ENCODE measurements at places on chromosomes 5 and 9.

- no peak for DNase-seq
Observed at GRCh38 chr5:172439785-172440477, 14.4 kb downstream of the SH3PXD2B start.

GRCh38 chr5:96788112-96788749 lies 19.5 kb downstream of the ERAP1 start:
- DNase-seq = peak; percentile 9

- no peak for DNase-seq
Observed at GRCh38 chr5:149273237-149273636, 1.6 kb downstream of the AFAP1L1 start.

DNA sequence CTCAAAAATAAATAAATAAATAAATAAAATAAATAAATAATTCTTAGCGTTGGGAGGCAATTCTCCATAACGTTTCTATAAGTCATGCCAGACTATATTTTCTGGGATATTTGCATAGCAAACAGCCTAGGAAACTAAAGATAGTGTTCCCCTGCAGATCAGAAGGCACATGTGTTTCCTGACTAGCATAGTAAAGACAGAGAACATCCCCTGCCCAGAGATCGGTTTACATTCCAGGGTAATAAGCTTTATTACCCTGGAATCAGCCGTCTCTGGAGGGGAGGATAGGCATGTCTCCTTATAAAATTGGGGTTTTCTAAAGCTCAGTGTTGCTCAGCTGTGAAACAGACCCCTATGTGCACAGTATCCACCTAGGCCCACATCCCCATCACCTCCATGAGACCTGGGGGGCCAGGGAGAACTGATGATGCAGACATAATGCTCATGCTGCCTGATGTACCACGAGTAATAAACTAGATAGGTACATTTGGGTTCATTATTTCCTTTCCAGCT lies 36.9 kb upstream of the IFNK start:
- no peak for DNase-seq

DNA sequence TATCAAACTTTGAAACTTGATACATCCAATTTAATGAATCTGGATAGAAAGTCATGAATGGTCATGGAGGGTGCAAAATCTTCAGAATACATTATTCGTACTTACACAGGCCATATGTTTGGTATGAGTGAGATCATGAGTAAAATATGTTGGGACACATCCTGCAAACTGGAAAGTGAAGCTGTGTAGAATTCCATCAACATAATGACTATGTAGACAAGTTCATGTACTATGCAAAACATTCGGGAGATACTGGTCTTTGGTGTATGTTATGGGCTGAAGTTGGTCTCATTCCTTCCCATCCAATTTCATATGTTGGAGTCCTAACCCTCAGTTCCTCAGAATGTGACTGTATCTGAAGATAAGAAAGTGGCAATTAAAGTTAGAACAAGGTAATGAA lies 18.1 kb upstream of the CTNND2 start:
- no peak for DNase-seq

GRCh38 chr5:30347858-30348257 lies 845.6 kb upstream of the CDH6 start:
- no peak for DNase-seq

GRCh38 chr9:21443849-21444625 lies 3.8 kb downstream of the IFNA1 start:
- DNase-seq = no peak

- DNase-seq = no peak
Observed at GRCh38 chr5:96637196-96637595, 25.0 kb upstream of the CAST start.

DNA sequence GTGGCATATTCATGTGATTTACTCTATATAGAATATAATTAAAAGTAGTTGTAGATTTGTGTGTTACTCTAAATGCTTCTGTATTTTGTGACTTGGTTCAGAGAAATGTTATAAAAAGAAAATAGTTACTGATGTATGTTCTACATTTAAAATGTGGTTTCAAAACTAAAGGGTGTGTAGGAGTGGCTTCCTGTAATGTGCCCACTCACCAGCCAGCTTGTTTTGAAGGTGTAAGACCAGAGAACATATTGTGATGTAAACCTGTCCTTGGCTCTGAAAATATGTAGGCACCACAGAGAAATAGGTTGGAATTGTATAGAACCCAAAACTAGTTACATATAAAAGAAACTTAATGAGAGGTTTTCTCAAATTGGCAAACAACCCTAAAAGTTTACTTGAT lies 51.2 kb upstream of the ARRDC3 start:
- DNase-seq = no peak

DNA sequence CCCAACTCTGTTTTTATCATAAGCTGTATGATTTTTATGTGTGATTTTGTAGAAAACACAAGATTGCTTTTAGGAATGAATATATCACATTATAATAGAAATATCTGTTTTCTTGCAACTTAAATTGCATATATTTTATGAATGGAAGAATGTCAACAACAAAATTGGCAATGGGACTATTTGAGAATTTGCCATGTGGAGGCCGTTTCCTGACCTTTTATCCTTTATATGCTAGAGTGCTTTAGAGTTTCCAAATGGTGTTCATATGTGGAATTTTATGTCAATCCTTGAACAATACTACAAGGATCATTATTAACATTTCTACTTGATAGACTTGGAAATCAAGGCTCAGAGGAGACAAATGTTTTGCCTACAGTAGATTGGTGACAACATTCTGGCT lies 34.2 kb downstream of the ITGA1 start:
- no peak for DNase-seq

GRCh38 chr5:91006713-91007112 lies 376.4 kb downstream of the ARRDC3 start:
- DNase-seq = no peak

DNA sequence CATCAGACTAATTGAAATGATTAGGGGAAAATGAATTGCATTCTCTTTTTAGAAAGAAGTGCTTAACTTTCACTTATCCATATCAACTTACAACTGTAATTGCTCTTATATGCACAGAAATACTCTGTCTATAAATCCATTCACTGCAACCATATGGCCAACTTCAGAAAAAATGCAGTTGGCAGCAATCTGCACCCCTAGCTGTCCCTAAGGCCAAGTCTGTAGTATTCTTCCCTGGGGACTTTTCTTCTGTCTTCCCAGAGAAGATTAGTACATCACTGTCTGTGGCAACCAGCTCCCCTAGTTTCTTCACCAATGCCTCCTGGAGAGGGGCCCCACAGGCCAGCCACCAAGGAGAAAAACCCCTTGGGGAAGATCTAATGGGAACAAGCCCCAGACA lies 45.4 kb downstream of the ABCA1 start:
- DNase-seq = no peak

DNA sequence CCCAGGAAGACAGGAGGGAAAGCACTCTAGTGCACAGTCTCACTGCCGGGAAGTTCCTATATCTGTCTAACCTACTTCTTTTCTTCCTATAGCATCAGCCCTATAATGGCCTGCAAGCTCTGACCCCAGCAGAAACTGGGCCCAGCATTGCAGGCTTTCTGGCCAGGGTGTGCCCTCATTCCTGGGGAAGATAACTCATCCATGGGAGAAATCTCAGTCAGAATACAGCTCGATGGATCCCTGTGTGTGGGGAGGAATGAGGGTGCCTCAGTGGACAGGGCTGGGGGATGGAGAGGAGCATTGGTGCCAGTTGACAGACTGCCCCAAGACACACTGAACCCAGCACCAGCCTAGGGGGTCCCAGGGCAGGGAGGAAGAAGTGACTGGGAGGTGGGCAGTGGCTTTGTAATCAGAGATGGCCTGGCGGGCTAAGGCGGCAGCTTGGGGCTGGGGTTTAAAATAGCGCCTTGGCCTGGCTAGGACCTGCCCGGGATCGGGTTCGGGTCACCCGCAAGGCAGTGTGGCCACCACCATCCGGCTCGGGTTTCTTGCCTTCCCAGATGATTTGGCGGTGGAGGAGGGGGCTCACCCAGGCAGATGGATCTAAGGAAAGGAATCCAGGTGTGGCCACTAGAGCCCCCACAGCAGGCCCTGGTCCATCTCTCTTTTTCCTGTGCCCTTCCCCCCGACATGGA lies 7.6 kb upstream of the CXXC5 start:
- DNase-seq = no peak

DNA sequence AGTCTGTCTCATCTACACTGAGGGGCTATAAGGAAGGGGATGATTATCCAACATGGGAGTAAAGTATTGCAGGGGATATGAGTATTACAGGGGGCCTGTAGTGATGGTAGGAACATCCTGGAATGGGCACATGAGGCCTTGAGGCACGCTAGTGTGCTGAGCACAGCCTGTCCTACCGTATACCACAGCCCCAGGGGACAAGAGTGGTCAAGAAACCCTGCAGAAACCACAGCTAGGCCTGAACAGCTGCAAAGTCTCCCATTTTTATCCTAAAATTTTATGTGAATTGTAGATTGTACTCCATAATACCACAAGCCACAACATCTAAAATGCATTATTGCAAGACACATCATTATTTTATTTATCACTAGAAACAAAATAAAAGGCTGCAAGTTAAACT lies 136.3 kb upstream of the ASTN2 start:
- no peak for DNase-seq

DNA sequence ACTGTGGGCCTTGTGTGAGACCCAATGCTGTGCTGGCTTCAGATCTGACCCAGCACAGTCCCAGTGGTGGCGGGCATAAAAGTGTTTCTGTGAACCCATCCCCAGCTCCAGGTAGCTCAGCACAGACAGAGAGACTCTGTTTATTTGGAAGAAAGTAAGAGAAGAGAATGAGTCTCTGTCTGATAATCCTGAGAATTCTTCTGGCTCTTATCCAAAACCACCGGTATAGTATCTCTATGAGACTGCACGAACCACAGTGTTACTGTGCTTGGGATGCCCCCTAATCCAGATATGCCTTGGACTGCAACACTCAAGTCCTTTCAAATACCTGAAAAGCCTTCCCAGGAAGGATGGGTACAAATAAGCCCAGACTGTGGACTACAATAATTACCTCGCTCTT lies 1660.8 kb upstream of the ACO1 start:
- no peak for DNase-seq

DNA sequence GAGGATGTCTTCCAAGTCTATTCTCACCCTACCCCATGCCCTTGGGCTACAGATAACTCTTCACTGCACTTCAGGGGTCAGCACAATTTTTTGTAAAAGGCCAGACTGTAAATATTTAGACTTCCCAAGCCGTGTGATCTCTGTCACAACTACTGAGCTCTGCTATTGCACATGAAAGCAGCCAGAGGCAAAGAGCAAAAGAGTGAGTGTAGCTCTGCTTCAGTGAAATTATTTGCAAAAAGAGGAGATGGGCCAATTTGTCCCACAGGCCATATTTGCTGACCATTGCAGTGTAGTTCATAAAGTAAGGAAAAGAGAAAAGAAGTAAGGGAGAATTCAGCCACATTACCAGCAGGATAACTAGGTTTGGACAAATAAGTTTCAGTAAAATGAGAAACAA lies 7.0 kb upstream of the MOCS2 start:
- no peak for DNase-seq

DNA sequence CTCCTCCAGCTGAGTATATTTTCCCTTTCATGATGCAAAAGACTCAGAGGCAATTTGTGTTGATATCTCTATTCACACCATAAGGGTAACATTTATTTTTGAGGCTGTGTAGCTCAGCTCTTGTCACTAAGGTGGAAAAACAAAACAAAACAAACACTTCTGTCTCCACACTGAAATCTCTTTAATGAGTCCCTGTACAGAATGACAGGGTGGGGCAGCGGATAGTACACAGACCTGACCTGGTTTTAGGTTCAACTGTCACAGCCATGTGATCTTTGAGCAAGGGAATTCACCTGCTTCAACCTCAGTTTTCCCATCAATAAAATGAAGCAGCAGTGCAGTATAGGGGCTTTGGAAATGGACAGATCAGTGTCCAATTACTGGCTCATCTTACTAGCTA lies 29.3 kb downstream of the TLR4 start:
- no peak for DNase-seq

DNA sequence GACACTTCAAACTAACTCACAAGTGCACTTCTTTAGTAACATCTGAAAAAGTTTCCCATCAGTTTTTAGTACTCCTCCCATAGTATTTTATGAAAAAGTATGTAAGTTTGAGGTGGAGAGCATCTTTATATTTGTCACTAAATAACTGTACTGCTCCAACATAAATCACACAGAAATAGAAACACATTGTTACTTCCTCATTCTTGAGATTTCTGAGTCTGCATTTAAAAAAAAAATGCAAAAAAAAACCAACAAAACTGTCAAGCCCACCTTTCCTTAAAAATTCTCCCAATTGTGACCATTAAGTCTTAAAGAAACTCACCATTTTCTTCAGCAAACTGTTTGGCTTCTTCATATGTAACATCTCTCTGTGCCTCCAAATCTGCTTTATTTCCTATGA lies 18.7 kb downstream of the RAB14 start:
- DNase-seq = no peak

DNA sequence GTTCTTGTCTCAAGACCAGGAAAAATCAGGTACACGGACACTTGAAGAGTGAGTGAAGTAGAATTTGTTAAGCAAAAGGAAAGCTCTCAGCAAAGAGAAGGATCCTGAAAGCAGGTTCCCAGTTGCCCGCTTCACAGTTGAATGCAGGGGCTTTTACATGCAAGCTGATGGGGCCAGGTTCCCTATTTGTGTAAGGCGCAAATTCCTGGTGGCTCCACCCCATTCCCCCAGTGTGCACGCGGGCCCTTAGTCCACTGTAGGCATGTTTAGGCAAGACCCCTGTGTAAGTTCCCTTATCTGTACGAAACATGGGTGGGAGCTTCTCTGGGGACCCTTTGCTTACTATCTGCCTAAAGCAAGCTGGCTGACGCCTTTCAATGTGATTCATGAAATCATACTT lies 2.7 kb upstream of the AGTPBP1 start:
- no peak for DNase-seq

- DNase-seq = peak; percentile 14
Observed at GRCh38 chr5:141051521-141051866, 320 bp downstream of the PCDHB1 start.

GRCh38 chr5:64680289-64680688 lies 10.0 kb upstream of the SHISAL2B start:
- DNase-seq = no peak

GRCh38 chr5:154756868-154757813 lies 2.0 kb downstream of the LARP1 start:
- no peak for DNase-seq

- no peak for DNase-seq
Observed at GRCh38 chr9:99360026-99360425, 137.9 kb downstream of the SEC61B start.

DNA sequence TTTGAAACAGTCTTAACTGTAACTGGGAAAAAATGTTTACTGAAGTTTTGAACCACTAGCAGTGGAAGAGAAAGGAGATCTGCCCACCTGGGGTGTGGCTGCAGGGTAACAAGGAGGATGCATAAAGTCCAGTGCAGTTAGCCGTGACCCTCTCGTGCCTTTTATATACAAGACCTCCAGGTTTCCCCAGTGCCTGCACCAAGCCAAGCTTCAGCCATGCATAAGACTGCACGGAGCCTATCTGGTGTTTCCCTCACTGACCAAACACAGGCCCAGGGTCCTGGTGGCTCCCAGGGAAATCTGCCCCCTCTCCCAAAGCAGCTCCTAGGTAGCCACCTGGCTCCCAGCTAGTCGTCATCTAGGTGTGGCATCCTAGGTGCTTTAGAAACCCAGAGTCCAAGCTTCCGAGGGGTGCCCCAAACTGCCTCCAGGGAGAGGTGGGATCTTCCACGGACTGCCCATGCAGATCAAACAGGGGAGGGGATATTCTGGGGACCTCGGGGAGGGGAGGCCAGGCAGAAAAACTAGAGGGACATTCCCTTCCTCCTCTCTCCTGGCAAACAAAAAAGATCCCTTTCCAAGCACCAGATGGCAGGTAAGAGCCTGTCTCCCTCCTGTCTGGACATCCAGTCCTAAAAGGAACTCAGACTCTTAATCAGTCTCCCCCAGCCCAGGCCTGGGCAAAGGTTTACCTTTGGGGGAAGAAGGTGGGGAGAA lies 2.7 kb downstream of the SHB start:
- DNase-seq = peak; percentile 39
